ENCODE measurements at places on chromosomes 2 and 18.

- no peak for DNase-seq
Measured at GRCh38 chr18:33851546-33852078, 273.6 kb downstream of the ASXL3 start.

- DNase-seq: no peak
Measured at GRCh38 chr2:208224802-208225201, 30.1 kb downstream of the IDH1 start.

DNA sequence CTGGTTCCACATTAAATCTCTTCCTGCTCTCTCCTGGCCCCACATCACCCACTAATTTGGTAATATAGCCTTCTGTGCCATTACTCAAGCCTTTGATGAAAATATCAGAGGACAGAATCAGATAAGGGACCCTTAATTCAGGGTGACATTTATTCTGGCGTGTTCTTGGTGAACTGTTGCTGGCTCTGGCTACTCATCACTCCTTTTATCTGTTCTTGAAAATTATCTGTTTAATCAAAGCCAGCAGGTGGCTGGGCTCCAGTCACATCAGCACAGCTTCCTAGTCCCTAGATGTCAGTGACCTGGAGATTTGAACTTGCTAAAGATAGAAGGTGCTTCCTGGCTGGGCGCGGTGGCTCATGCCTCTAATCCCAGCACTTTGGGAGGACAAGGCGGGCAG is 26.9 kb upstream of the SLC35F6 start:
- no peak for DNase-seq

GRCh38 chr2:215498431-215498830 is 62.6 kb upstream of the FN1 start:
- no peak for DNase-seq

GRCh38 chr2:5672749-5673144 is 19.4 kb upstream of the SOX11 start:
- no peak for DNase-seq

DNA sequence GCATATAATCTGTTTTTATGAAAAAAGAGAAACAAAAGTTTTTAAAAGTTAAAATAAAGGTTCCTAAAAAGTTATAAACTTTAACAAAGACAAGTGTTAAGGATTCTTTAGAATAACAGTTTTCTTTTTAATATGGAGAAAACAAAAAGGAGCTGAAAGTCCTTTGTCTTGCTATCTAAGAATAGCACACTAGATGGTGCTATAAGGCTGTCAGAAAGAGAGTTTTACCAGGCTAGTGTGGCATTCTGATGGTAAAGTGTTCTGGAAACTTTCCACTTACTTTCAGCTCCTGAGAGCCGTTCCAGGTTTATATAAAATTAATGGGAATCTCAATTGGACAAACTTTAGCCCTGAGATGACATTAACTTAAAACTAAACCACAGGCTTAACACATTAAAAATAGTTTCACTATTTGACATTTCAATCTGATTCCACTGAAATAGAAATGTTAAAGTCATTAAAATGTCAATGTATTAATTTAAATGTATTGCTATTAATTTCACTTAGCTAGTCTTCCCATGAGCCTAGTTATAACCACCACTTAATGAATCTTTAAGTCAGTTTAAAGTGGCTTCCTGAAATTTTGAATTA is 3.7 kb downstream of the FBXO48 start:
- no peak for DNase-seq

DNA sequence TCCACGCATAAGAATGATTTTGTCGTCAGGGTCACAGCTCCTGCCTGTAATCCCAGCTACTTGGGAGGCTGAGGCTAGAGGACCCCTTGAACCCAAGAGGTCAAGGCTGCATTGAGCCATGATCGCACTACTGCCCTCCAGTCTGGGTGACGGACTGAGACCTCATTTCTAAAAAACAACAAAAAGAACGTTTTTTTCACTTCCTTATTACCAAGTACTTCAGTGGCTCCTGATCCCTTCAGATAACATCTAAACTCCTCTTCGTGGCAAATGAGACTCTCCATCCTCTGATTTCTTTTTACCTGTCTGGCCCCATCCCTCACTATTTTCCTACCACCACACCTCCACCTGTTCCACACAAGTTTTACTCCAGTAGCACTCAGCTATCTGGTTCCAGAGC is 105.4 kb upstream of the TLK1 start:
- no peak for DNase-seq

DNA sequence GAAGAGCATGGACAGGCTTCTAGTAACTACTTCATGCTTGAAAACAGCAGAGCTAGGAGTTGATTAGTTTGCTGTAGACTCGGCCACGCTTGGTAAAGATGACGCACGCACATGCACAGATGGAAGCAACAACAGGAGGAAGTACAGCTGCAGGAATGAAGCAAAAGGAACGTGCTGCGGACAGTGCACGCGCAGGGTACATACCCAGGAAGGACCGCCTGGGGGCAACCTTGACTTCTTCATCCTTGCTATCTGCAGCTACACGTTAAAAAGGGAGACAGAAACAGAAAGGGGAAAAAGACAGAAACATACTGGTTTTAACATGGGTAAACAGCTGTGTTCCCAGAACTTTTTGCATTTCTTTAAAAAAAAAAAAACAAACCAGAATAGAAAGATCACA is 17.7 kb downstream of the SLC66A2 start:
- no peak for DNase-seq

- DNase-seq: no peak
Measured at GRCh38 chr18:59093668-59094067, 46.0 kb upstream of the SEC11C start.

DNA sequence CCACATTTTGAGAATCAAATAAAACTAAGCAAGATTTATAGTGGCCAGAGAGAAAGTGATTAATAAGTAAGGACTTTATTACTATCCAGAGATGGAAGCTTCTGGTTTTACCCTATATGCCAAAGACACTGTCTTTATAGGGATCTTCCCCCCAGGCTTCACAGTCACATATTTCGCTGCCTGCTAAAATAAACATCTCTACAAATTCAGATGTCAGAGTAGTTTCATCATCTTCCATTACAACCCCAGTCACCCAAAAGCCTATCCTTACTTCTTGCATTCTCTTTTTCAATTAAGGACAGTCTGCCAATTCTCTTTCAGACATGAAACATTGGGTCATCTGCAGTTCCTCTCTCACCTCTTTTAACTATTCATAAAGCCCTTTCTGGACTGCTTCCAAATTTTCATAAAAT is 28.3 kb downstream of the CREB1 start:
- no peak for DNase-seq

GRCh38 chr2:17107151-17107550 is 411.1 kb downstream of the RAD51AP2 start:
- no peak for DNase-seq

GRCh38 chr18:789397-789796 is 22.6 kb downstream of the YES1 start:
- no peak for DNase-seq

DNA sequence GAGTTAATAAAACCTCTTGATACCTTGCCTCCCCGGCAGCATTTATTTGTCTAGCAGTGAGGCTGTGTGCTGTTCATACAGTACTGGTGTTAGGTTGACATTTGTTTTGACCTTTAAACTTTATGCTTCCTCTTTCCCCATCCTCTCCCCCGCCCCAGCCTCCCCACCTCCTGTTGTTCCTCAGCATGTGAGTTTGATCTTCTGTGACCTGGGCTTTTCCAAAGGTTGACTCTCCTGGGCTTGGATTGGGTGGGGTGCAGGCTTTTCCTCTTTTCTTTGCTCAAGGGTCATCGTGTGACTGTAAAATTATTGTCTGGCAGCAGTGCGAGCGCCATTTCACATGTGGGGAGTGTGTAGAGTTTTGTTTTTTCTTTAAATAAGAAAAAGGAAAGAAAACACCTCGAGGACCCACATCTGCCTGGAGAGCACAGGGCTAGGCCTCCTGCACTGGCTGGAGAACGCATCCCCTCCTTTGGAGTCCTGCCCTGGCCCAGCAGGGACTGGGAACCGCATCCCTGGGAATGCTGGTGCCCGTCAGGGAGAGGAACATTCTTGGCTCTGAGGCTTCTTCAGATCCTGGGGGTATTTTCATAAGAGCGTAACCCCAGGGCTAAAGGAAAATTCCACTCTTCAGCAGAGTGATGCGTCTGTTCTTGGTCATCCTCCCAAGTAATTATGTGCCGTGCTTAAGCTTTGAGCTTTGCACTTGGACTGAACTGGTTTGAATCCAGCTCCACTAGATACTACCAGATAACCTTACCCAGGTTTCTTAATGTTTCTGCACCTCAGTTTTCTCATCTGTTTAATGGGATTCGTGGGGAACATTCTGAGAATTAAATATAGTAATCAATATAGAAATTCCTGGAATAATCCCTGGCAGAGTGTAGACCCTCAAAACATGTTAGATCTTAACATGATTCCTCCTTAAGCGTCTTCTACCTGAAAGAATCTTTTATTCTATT is 91.5 kb downstream of the SETBP1 start:
- DNase-seq: no peak

GRCh38 chr2:203603456-203604389 is 68.6 kb upstream of the RAPH1 start:
- no peak for DNase-seq

GRCh38 chr2:75896779-75897366 is 186.2 kb upstream of the GCFC2 start:
- no peak for DNase-seq

- no peak for DNase-seq
Measured at GRCh38 chr2:231685349-231686191, 22.8 kb upstream of the PTMA start.

- no peak for DNase-seq
Measured at GRCh38 chr2:218781691-218782527, at the start of gene CYP27A1. TSS of gene CYP27A1 (plus strand) at chr2:218782147. CDS start at chr2:218782183, 36 bp downstream.

- DNase-seq: no peak
Measured at GRCh38 chr18:43060020-43060419, 55.5 kb downstream of the RIT2 start.

DNA sequence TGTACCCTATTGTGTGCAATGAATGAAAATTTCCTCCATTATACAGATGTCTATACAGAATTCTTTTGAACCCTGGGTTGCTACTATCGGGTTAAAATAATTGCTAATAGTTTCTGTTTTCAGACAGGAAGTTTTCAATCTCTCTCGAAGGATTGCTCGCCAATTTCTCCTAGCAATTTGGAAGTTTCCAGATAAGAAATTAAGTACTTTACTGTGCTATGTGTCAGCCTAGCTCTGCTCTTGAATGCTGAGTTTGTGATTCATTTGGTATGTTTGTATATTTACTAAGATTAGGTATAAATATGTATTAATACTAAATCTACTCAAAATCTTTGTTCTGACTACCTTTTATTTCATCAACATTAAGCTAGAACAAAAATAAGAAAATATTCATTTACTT is 74.6 kb upstream of the ARL5A start:
- no peak for DNase-seq

- DNase-seq: no peak
Measured at GRCh38 chr2:104859291-104859765, 5.4 kb downstream of the POU3F3 start.

DNA sequence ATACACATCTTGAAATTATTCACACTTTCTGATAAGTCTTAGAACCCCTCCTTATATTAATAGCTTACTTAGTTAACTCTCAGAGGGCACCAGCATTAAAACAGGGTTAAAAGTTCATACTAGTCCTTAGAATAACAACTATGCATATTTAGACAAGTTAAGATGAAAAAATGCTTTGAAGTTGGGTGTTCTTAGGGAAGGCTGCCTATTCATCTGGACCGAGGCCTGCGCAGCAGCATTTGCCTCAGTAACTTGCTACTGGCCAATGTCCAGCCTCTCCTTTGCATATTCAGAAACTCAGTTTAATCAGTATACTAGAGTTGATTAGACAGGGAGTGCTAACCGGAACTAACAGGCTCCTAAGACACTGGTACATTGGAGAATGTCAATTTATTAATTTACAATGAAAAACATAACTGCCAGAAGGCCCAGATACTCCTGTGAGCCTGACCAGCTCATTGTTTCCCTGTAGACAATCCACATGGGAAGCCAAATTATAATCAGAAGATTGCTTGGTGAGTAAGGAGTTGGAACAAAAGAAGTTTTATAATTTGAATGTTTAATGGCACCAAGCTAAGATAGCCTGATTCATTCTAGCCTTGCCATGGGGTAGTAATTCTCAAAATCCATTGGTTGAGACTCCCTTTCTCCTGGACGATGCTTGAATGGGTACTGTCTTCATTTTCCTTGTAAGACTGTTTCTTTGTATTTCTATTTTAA is 48.9 kb downstream of the DYNC1I2 start:
- DNase-seq: no peak

DNA sequence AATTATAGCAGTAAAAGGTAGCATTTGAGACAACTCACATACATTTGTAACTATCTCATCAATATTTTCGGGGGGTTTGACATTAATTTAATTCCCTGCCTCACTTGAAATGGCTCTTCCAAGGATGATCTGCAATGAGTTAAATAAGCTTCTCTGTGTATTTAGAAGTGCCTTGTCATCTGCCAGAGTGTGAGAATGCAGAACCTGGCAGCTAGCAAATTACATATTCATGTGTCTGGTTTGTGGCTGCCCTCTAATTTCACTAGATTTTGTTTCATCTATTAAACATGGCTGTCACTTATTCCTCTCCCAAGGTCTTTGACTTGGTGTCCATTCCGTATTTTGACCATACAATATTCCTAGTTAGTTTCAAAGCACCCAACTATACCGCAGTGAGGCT is 158.3 kb upstream of the CAVIN2 start:
- no peak for DNase-seq

GRCh38 chr2:69718338-69718965 is 23.5 kb upstream of the ANXA4 start:
- no peak for DNase-seq

- no peak for DNase-seq
Measured at GRCh38 chr2:79971807-79972206, 332.7 kb downstream of the LRRTM1 start.

DNA sequence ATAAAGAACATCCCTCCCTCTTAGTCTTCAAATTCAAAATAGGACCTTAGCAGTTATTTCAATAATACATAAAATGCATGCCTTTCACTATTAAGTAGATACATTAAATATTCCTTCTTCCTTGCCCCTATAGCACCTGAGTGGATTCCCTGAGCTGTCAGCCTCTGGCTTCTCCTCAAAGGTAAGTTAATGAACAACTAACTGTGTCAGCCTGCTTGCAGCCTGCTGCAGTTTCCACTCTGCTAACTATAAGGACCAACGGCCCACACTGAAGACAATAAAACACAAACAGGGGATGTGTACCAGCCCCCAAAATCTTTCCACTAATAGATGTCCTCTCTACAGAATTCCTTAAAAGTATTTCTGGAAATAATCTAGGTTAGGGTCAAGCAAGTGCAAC is 5.0 kb downstream of the KCTD1 start:
- no peak for DNase-seq

DNA sequence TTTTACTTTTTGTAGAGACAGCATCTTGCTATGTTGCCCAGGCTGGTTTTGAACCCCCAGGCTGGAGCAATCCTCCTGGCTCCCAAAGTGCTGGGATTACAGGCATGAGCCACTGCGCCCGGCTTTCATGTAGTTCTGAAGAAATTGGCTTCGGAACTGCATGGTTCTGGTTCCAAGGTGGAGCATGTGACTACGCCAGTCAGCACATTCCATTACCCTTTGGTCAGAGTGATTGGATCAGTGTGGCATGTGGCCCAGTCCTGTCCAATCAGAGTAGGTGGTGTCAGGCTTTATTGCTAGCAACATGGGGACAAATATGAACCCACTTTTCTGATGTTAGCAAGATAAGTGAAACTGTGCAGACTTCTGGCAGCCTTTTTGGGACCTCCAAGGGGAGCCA is 16.3 kb upstream of the ATOH8 start:
- DNase-seq: no peak

Data from stimulated activated CD4-positive, alpha-beta T cell treated with anti-CD3 and anti-CD28 coated beads, TNF-alpha, amount 100 ng/mL, for 4 hours (primary cell).